ENCODE measurements at places on chromosomes 7 and 10. TPM values are rescaled to one million over a fixed set of nuclear protein-coding genes. Genes with fewer than 3 reads are reported as not detected.

CFAP46 gene
- not detected for total RNA-seq

WNT8B gene
- not detected for total RNA-seq

FAM13C gene
- total RNA-seq, result 0.14 TPM

ASIC3 gene
- not detected for total RNA-seq

SUV39H2 gene
- 23.3 TPM for total RNA-seq

Data from placental pericyte (primary cell).